ENCODE measurements at places on chromosomes 3 and 15.

DNA sequence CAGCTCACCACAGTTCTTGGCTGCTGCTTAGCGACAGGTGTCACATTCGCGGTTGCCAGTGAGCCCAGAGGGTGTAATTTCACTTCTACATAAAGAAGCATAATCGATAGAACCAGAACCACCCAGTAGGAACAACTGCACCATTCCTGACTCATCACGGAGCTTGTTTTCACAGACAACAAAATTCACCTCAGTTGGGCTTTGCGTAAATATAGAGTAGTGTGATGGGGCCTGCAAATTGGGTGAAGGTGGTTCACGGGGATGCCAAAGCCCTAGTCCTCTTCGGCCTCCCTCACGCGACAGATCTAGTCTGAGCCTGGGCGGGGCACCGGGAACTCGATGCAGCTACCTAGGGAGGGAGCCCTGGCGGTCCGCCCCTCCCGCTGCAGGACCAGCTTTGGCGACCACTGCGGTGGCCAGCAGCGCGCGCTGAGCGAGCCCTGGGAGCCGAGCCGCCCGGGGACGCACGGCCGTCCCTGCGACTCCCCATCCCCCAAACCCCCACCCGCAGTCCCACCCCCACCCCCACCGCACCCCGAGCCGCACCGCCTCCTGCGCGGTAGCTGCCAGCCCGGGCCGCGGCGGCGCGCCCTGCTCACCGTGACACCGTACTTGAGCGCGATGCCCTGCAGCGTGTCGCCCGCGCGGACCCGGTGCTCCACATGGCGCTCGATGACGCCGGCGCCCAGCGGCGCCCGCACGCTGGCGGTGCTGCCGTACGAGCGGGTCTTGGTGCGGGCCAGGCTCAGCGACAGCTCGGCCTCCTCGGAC, 519 bp downstream of the LYSMD2 start:
- peak overlapping the region; percentile 93 for H3K4me3 ChIP-seq
- H3K27me3 ChIP-seq, result no peaks in the 10 kb centered on the region
- H3K4me1 ChIP-seq, result no peaks in the 10 kb centered on the region
- DNase-seq, result no peak
- no peaks in the 10 kb centered on the region for H3K36me3 ChIP-seq

DNA sequence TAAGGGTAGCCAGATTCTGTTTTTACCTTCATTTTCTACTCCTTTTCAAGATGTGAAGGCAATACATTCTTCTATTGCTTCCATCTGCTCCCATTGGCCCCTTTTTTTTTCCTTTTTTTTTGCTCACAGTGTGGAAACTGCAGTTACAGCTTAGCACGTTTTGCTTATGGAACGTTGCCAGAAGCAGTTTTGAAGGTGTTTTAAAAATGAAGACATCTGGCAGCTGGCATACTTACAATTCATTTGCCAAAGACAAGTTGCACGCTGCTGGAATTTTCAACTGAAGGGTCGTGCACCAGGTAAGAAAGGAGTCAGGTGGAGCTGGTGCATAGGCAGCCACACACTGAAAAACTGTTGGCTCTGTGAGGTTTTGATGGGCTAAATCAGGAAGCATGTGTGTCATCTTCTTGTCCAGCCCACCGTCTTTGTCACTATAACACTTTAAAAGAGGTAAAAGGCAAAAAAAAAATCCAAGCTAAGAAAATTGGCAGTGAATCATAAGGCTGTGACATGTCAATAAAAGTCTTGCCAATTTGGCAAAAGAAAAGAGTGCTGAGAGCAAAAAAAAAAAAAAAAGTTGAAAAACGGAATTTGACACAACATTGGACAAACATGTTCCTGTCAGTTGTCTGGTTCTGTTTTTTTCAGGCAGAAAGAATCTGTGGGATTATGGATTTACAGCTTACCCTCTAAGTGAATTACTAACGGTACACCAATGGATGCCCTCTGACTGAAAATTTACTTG, 225.4 kb upstream of the SOX2 start:
- no peak overlapping the region for H3K4me3 ChIP-seq
- H3K27me3 ChIP-seq, result no peaks in the 10 kb centered on the region

GRCh38 chr3:56916716-56917360, 115.1 kb upstream of the ARHGEF3 start:
- H3K4me1 ChIP-seq, result no peaks in the 10 kb centered on the region
- H3K27ac ChIP-seq, result no peak overlapping the region
- no peaks in the 10 kb centered on the region for H3K36me3 ChIP-seq
- DNase-seq, result no peak
- H3K27me3 ChIP-seq, result no peaks in the 10 kb centered on the region
- no peak overlapping the region for H3K4me3 ChIP-seq

DNA sequence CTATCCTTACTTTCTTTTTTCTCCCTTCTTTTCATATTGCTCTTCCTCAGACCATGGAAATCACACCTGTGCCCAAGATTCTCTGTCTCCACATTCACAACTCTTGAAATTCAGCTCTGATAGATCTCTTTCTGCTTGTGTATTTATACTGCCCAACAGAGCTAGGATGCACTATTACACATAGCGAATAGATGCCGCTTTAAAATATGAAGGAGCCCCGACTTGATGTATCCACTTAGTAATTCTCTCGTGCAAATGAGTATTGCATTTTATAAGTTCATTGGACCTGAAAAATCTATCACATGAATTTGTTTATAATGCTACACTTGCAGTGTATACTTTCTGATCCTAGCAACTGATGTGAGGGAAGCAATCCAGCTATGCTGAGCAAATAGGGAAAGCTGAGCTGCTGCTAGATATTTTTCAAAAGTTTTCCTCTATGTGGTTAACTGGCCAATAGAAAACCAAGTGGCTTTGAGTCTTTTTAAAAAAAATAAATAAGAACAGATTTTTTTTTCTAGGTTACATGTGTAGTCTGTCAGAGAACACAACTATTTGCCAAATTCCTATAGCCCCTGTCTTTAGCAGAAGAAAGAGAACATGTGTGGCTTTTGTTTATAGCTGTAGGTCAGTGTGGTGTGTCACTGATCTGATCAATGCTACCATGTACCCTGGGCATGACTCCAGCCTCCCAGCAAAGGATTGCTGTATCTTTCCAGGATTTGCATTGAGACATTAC, 64.3 kb upstream of the LEKR1 start:
- H3K4me3 ChIP-seq, result no peak overlapping the region
- H3K27ac ChIP-seq, result no peak overlapping the region
- no peaks in the 10 kb centered on the region for H3K4me1 ChIP-seq
- no peak for DNase-seq

DNA sequence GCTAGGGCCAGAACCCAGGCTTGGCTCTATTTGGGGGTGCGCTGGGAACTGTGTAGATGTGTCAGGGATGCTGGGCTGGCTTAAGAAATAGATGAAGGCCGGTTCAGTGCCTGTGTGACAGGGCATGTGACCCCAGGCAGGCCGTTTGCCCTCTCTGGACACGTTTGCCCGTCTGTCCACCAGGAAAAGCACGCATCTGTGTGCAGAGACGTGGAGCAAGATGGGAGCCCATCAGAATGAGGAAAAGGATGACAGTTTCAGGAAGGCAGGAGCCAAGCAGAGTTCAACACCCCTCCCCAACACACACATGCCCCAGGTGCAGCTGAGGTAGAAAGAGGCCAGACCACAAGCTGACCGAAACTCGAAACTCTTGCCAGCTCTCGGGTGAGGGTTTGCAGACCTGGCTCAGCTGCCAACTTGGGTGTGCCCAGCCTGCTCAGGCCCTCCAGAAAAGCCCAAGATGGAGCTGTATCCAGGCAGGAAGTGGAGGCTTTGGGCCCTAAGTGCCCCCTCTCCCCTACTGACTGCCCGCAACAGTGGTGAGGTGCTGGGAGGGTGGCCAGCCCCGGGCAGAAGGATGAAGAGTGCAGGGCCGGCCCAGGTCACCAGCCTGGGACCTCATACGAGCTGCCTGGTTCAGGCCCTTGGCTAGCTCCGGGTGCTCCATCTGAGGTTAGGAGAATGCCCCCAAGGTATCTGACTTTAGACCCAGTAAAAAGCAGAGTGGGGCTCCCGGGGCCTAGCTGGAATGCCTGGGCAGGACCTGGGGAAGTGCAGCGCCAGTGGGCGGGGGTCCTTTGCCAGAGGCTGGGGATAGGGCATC, 10.2 kb upstream of the MESP1 start:
- no peak overlapping the region for H3K4me3 ChIP-seq
- H3K27ac ChIP-seq, result peak overlapping the region; percentile 82
- H3K36me3 ChIP-seq, result no peaks in the 10 kb centered on the region
- peaks cover 8% of the 10 kb centered on the region for H3K4me1 ChIP-seq

- peaks cover 13% of the 10 kb centered on the region for H3K27me3 ChIP-seq
- peak overlapping the region; percentile 47 for H3K4me3 ChIP-seq
- no peaks in the 10 kb centered on the region for H3K36me3 ChIP-seq
- H3K4me1 ChIP-seq, result no peaks in the 10 kb centered on the region
- DNase-seq, result no peak
Observed at GRCh38 chr15:83365370-83365938, 81.0 kb upstream of the BNC1 start.

- no peak overlapping the region for H3K27ac ChIP-seq
- H3K36me3 ChIP-seq, result no peaks in the 10 kb centered on the region
- H3K4me3 ChIP-seq, result no peak overlapping the region
- DNase-seq, result no peak
Observed at GRCh38 chr3:32484436-32484835, 18.2 kb downstream of the CMTM6 start.

DNA sequence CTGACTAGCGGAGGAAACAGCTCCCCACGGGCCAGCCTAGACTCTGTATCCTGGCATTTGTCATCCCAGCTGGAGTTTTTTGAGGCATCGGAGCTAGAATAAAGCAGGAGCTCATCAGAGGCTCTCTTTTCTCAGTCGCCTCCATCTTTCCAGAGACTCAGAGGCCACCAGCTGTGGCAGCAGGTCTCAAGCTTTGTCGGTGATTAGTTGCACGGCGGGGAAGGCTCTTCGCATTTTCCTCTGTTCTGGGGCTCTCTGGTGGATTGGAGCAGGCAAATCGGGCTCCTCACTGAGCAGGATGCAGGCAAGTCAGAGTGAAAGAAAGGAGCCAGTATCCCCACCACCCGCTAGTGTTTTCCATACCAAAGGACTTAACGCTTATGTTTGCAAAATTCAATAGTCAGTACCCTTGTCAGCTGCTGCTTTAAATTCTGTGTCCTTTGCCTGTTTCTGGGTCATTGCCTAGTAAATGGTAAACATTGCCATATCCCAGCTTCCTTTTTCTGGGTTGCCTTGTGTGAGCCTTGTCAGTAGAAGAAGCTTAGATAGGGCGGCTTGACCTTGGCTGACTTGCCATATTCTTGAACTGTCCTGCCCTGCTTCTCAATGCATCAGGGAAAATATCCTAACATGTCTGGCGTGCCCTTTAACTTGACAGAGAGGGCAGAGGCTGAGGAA, 127.1 kb downstream of the PTPRG start:
- H3K36me3 ChIP-seq, result no peaks in the 10 kb centered on the region
- DNase-seq, result no peak
- H3K4me1 ChIP-seq, result peaks cover 6% of the 10 kb centered on the region

DNA sequence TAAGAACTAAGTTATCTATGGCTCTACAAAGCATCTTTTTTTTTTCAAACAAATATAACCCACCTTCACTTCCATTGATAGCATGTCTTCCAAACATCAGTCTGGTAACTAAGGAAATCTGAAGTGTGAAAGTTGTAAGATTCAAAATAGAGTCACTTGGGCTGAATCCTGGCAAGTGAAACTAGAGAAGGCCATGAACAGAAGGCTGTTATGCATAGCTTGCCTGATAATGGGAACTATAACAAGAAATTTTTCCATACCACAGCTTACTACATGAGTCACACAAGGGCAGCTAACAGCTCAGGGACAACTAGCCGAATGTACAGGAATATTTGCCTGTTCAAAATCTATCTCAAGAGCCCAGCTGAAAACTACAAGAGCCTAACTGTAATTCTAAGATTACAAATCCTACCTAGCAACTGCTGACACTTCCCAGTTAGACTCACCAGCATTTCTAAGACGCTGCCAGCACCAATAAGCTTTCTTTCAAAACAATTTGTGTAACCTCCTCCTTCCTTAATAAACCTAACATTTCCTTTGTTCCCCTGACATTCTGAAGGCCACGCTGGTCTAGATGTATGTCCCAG, 1066.5 kb downstream of the PLOD2 start:
- no peak overlapping the region for H3K4me3 ChIP-seq
- H3K27ac ChIP-seq, result no peak overlapping the region
- H3K27me3 ChIP-seq, result no peaks in the 10 kb centered on the region
- DNase-seq, result no peak

- no peak overlapping the region for H3K27ac ChIP-seq
- DNase-seq, result no peak
- no peaks in the 10 kb centered on the region for H3K27me3 ChIP-seq
- no peaks in the 10 kb centered on the region for H3K4me1 ChIP-seq
Observed at GRCh38 chr3:7999384-7999783, 502.2 kb upstream of the LMCD1 start.

DNA sequence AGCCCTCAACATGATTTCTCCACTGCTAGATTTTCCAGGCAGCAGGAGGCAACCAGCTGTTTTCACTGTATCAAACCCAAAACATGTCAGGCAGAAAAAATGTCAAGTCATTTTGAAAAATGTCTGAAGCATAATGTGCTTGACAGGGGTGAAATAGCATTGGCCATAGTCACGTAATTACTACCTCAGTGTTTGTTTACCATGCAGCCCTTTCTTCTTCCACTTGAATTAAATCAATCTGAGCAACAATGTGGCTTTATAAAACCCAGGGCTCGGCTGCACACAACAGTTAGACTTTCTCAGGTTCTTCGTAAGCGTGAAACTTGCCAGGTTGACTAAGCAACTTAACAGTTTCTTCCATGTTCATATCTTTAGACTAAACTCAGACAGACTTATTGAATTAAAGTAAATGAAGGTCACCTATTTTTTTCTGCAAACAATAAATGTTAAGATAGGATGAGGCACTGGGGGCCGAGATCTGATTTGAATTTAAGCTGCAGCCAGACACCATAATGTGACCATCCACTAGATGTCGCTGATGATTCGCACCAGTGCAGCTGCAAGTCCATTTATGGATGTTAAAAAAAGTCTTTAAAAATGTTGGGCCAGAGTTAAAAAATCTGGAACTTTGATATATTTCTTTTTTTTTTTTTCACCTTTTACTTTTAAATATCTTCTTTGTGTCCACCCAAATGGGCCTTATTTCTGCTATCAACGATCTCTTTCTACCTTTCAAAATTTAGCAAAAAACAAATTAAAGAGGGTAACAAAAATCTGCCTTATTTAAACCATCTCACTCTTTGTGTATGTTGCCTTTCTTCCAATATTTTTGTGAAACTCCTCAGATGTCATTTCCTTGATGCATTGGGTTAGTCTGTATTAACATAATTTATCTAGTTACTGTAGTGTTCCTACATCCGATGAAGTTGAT, 305.9 kb downstream of the CACNA2D3 start:
- no peak overlapping the region for H3K4me3 ChIP-seq
- H3K36me3 ChIP-seq, result no peaks in the 10 kb centered on the region
- no peaks in the 10 kb centered on the region for H3K27me3 ChIP-seq
- no peak overlapping the region for H3K27ac ChIP-seq
- H3K4me1 ChIP-seq, result no peaks in the 10 kb centered on the region
- DNase-seq, result no peak

- DNase-seq, result no peak
- H3K36me3 ChIP-seq, result no peaks in the 10 kb centered on the region
- H3K27ac ChIP-seq, result no peak overlapping the region
- H3K27me3 ChIP-seq, result no peaks in the 10 kb centered on the region
- H3K4me3 ChIP-seq, result no peak overlapping the region
Observed at GRCh38 chr3:106789276-106789675, 588.0 kb upstream of the CCDC54 start.

- DNase-seq, result peak; percentile 34
- H3K4me3 ChIP-seq, result no peak overlapping the region
- H3K4me1 ChIP-seq, result no peaks in the 10 kb centered on the region
- no peaks in the 10 kb centered on the region for H3K27me3 ChIP-seq
Observed at GRCh38 chr15:25706176-25706955, 156.8 kb downstream of the ATP10A start.
